Activated gamma-delta T cell treated with Interleukin-2 at 50 U/mL for 16 hours (primary cell): ENCODE measurements at places on chromosomes 16 and 17.
A peak's percentile ranks its signal among the peaks of the same experiment; 100 is the strongest.

GRCh38 chr17:32861981-32862380 is 14.9 kb downstream of the MYO1D start:
- DNase-seq = no peak

DNA sequence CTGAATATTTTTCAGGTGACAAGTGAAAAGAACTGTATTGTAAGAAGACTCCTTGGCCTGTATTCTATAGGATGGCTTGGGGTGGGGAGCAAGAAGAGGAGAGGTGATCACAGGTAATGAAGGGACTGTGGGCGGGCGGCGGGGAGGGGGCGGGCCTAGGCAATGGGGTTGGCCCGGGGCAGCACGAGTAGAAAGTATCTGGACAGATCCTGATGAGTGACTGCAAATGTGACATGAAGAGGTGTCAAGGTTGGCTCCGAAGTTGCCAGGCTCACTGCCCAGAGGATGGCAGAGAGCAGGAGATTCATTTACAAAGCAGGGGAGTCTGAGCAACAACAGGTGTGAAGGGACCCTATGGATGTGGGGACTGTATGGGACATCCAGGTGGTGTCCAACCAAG is 10.8 kb upstream of the G6PC1 start:
- DNase-seq = no peak

DNA sequence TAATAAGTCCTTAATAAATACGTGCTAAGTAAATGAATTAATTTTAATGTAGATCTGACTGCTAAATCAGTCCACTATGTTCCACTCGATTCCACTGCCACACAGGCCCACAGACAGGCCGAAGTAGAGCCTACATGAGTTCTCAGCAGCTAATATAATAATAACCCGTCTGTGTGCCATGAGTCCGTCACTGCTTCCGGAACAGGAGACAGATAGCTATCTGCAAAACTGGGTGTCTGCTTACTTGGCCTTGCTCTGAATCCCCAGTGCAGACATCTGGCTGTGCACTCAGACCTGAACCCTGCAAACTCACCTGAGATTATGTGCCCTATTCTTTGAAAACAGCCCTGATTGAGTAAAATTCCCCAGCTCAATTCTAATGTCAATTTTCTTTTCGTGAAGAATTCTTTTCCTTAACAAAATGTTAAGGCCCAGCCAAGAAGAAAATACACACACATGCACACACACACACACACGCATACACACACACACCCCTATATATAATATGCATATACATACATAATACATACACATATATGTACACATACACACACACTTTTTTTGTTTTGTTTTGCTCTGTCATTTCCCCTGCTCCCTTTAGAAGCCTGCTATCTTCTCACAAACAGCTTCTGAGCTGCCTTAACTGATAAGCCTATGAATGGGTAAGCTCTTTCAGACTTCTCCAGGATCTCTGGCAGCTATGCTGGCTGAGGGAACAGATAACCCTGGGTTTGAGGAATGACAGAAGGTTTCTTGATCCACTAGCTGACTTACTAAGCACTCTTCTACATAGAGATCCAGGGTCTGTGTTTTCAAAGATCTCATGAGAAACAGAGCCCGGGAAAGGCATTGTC is 39.8 kb upstream of the TOM1L1 start:
- DNase-seq = no peak

DNA sequence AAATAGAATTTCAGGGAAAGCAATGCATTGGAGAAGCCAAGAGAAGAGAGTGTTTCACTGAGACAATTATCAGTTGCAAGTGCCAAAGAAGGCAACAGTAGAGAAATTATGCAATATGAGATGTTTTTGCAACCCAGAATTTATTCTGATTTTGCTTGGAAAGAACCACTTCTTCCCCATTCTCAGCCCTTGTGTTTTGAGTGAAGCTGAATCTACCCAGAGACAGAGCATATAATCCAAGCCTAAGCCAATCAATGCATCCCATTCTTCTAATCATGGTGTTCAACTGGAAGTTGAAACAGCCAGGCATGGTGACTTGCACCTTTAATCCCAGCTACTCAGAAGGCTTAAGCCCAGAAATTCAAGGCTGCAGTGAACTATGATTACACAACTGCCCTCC is 6.9 kb upstream of the SCNN1G start:
- DNase-seq = no peak

- DNase-seq = no peak
Observed at GRCh38 chr17:47275245-47275984, 21.8 kb downstream of the ITGB3 start.

DNA sequence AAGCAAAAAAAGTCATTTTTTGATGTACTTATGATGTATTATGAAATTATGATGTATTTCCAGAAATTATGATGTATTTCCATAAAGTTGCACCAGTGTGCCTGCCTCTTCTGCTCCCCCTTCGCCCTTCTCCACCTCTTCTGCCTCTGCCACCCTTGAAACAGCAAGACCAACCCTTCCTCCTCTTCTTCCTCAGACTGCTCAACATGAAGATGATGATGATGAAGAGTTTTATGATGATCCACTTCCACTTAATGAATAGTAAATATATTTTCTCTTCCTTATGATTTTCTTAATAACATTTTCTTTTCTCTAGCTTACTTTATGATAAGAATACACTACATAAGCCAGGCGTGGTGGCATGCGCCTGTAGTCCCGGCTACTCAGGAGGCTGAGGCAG is 7.4 kb upstream of the ZNF785 start:
- no peak for DNase-seq

GRCh38 chr16:86665319-86665675 is 86.9 kb downstream of the FOXL1 start:
- no peak for DNase-seq

DNA sequence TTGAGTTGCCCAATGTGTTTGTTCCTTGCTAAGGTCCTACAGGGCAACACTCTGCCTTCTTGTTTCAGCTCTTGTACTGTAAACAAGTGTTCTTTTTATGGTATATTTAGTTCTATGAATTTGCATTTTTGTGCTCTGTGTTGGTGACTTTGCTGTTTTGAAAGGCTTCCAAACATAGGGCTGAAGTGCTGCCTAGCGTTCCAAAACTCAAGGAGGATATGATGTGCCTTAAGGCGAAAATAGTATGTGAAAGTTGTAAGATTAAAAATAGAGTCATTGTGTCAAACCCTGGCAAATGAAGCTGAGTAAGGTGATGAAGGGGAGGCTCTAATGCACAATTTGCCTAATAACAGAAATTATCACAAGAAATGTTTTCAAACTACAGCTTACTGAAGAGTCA is 372.7 kb upstream of the TOM1L1 start:
- DNase-seq = no peak

DNA sequence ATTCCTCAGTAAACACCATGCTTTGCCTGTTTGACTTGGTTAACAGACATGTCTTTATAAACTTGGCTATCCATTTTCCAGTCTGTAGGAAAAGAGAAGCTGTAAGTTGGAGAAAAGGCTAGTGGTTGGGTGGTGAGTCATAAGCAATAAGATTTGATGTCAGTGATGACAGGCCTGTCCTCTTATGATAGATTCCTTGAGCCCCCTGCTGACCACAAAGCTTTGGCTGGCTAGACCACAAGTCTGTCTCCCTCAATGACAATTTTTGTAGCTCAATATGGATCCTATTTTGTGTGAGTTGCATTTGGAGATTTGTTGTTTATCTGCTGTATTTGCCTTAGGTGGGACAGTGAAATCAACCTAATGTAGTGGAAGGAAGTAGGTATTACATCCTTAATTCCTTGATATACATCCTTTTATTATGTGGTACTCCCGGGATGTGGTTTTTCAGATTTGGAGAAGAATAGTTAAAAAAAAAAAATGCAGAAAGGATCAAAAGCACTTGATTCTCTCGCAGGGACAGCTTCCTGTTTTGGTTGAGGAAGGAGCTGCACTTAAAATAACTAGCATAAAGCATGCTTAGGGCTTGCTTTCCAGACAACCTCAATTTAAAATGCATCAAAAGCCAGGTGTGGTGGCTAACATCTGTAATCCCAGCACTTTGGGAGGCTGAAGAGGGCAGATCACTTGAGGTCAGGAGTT is 67.4 kb downstream of the SIAH1 start:
- DNase-seq = no peak

DNA sequence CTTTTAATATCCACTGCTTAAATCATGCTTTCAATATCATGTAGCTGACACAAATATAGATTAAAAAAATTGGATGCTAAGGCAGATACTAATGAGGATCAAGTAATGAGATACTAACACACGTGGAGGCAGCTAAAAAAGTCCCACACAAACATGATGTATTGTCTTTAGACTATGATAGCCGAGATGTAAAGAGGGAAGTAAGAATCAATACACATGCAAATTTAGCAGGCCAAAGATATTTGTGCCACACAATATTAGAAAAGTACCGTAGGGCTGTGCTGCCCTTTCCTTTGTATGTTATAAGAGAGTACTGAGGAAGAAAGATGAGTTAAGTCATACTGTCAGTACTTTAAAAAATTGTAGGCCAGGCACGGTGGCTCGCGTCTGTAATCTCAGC is 51.4 kb upstream of the STAC2 start:
- DNase-seq = no peak

DNA sequence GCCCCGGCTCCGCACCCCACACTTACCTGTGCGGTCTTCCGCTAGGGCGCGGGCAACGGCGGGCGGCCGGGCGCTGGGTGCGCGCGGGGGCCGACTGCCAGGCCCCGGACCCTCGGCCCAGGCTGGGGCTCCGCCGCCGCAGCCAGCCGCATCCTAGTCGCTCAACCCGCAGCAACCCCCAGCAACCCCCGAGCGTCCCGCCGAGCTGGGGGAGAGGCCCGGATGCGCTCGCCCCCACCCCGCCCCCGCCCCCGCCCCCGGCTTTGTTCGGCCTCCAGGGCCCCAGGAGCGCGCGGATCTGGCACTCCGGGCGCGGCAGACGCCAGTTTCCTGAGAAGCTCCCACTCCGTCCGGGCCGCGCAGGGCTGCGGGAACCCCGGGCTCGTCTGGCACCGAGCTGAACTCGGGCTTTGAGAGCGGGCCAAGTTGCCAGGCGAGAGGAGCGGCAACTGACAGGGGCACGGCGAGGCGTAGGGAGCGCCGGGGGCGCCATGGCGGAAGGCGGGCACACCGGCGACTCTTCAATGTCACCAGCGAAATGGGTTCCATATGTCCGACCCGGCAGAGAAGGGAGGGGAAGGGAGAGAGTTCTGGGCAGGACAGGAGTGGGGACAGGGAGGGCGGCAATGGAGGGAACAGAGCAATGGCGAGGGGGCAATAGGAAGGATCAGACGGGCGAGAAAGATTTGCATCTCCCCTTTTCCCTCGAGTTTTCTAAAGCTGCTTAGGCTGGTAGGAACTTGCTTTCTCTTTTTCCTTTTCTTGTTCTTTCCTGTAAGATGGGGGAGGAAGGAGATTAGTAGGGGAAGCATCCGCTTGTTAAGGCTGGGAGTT is 13.7 kb downstream of the HOXB4 start:
- DNase-seq = no peak

GRCh38 chr17:33200587-33200986 is 92.5 kb downstream of the ASIC2 start:
- DNase-seq = no peak

GRCh38 chr16:27235055-27235937 is 32.0 kb downstream of the KDM8 start:
- peak; percentile 87 for DNase-seq

- no peak for DNase-seq
Observed at GRCh38 chr17:67649891-67650290, 67.8 kb upstream of the NOL11 start.

GRCh38 chr16:12754824-12755543 is 48.7 kb downstream of the CPPED1 start:
- DNase-seq = no peak

- DNase-seq = no peak
Observed at GRCh38 chr17:74520016-74520434, 11.2 kb downstream of the CD300LB start.

DNA sequence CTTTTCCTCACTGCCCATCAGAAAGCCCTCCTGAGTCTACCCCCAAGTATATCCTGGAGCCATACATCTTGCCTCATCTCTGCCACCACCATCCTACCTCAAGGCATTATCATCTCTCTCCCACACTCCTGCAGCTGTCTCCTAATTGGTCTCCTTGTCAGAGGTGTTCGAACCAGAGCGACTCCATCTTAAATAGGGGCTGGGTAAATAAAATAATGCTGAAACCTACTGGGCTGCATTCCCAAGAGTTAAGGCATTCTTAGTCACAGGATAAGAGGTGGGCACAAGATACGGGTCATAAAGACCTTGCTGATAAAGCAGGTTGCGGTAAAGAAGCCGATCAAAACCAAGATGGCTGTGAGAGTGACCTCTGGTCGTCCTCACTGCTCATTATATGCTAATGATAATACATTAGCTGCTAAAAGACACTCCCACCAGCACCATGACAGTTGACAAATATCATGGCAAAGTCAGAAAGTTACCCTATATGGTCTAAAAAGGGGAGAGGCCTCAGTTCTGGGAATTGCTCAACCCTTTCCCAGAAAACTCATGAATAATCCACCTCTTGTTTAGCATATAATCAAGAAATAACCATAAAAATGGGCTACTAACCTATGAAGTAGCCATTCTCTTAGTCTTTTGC is 97.0 kb upstream of the C16orf82 start:
- DNase-seq = no peak

GRCh38 chr16:77273815-77274214 is 74.6 kb downstream of the SYCE1L start:
- no peak for DNase-seq

DNA sequence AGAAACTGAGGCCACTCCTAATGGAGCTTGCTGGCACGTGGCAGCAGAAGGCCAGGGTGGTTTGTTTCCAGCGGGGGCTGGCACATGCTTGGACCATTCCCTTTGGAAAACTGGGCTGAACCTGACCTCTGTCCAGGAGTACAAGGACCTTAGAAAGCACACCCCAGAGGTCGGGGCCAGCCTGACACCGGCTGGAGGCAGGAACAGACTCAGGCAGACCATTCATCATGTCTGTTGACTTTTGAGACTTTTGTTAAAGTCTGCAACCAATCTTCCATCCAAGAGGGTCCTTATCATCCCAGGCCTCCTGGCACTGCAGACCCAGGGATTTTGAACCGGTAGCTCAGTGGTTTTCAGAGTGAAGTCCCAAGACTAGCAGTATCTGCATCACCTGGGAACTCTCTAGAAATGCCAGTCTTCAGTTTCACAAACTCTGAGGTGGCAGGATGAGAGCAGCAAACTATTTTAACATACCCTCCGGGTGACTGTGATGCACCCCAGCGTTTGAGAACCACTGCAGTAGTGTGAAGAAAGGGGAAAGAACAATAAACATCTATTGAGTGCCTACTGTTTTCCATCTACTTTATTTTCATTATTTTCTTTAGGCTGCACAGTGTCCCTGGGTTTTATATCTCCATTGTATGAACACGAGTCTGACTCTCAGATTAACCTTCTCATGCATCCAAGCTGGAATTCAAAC is 145.3 kb upstream of the PLCG2 start:
- no peak for DNase-seq

DNA sequence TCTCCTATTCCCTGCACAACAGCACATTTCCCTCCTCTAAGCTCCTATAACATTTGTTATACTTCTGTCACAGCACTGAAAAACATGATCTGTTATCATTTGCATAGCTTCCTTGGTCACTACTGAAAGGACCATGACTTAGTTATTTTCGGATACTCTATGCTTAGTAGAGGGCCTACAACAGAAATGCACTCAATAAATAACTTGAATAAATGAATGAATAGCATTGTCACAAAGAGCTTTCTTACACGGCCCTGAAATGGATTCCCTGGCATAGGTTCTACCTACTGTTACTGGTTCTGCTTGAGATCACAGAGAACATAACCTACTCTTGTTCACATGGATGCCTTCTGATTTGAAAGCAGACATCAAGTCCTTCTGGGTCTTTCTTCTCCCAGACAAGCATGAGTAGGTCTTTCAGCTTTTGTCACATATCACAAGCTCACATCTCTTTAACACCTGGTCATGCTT is 41.6 kb downstream of the MYO1D start:
- DNase-seq = no peak
